Cortex of kidney (tissue), 1 donor: ENCODE measurements at places on chromosomes 4 and X.

- no peak for DNase-seq
Measured at GRCh38 chrX:80812176-80812575, 2.5 kb upstream of the BRWD3 start.

- DNase-seq, result no peak
Measured at GRCh38 chrX:9312922-9313867, 151.7 kb upstream of the TBL1X start.

GRCh38 chr4:6446538-6447451 is 25.6 kb downstream of the PPP2R2C start:
- no peak for DNase-seq

GRCh38 chrX:31334997-31335396 is 263.2 kb upstream of the FTHL17 start:
- DNase-seq, result no peak

DNA sequence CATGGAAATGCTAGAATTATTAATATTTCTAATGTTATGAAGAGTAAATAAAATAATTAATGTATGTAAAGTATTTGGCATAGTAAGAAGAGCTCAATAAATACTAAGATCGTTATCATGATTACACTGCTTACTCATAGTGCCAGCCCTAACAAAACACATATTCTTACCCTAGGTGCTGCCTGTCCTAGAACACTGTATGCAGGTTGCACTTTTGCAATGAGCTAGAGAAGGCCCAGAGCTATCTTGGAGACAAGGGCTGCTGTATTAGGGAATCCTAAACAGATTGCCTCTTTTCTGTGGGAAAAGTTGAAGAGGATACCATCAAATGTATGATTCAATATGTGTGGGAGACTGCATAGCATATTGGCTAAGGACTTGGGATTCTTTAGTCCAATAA is 48.0 kb upstream of the TMEM164 start:
- DNase-seq, result no peak

DNA sequence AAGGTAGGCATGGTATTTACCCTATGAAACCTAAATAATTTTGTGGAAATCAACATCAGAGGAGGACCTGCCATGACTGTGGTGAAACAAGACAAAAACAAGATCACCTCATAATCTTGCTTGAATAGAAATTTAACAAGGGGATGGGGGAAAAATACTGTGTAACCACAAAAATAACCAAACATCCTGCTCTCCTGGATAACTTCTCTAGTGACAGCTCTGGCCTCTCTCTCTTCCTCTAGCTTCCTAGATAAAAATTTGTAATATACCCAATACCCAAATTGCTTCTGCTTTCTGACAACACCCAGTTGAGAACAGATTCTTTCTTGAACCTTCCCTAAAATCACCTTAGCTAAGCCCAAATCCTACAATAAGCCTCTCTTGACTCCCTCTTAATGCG is 11.9 kb upstream of the TIGD2 start:
- DNase-seq, result no peak

DNA sequence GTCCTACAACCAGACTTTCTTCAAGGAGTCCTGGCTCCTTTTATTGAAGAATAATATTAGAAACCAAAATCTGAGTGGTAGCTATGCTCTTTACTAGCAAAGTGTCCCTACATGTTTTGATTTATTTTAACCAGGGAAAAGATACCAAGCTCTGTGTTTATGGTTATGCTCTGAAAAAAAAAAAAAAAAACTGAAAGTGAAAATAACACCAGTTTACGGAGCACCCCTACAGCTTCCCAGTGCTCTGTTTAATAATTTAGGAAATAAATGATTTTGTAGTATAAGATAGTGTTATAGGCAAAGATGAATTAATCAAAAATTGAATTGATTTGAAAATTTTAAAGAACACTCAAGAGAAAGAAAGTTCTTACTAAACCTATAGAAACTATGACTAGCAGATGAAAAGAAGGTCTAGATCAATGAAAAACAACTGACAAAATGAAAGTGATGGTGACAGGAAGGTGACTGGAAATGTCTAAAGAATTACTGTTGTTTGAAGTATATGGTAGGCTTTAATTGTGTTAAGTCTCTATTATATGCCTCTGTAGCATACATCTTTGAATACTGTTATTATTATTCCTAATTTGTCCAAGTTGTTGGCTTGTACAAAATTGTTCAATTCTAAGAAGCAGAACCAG is 1698.4 kb upstream of the PCDH10 start:
- DNase-seq, result no peak

- no peak for DNase-seq
Measured at GRCh38 chr4:123191728-123192127, 204.9 kb upstream of the SPRY1 start.

GRCh38 chr4:32142075-32142474 is 1421.9 kb downstream of the PCDH7 start:
- DNase-seq, result no peak

GRCh38 chrX:120446498-120446897 is 22.6 kb downstream of the LAMP2 start:
- no peak for DNase-seq

DNA sequence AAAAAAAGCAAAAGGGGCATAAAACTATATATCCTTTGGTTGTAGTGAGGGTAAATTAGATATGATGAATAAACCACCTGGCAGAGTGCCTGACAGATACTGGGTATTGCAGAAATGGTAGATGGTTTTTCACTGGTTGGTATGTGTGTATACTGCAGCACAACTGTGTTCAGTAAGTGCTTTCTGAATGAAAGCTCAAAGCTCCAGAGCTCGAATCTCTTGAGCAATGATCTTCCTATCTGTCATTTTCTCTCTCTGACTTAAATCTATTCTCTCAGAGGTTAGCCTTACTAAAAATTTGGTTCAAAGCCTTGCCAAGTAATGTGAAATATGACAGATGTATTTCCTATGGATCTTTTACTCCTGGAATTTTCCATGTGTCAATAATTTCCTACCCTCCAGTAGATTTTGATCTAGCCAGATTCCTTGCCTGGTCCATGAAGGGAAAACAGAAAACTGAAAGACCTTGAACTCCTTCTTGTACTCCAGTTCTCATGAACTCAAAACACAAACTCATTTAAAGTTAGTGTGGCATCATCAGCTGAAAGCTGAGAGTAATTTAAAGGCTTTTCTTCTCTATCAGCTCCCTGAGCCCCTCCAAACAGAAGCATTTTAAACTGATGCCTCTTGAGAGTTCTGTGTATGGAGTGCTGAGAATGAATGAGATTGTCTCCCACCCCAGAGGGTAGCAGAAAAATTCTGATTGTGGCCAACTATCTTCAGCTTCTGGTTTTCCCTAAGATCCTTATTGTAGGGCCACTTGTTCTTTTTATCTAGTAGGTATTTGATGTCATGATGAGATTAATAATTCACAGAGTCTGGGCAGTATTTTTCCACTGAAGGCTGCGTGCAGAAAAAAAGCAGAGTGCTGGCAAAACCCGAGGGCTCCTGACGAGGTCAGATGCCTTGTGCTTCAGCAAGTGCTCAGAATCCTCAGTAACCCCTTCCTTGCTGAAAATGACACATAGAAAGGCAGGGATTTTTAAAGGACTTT is 363.4 kb upstream of the BOD1L1 start:
- no peak for DNase-seq

GRCh38 chr4:148730766-148731165 is 288.6 kb upstream of the NR3C2 start:
- DNase-seq, result no peak

GRCh38 chr4:16772366-16772850 is 126.0 kb downstream of the LDB2 start:
- DNase-seq, result no peak

GRCh38 chr4:111405989-111406388 is 739.3 kb upstream of the FAM241A start:
- DNase-seq, result no peak

GRCh38 chrX:110847334-110847733 is 51.7 kb upstream of the CHRDL1 start:
- no peak for DNase-seq

- no peak for DNase-seq
Measured at GRCh38 chr4:18754180-18754579, 732.6 kb upstream of the LCORL start.

GRCh38 chr4:179692222-179692621 is 2250.0 kb upstream of the AGA start:
- no peak for DNase-seq

- no peak for DNase-seq
Measured at GRCh38 chr4:85475631-85476233, 782 bp downstream of the ARHGAP24 start.

- no peak for DNase-seq
Measured at GRCh38 chr4:44629280-44629866, 22.1 kb downstream of the YIPF7 start.

GRCh38 chr4:147220833-147221232 is 260.1 kb upstream of the EDNRA start:
- no peak for DNase-seq

GRCh38 chrX:53073115-53073586 is 9.0 kb upstream of the TSPYL2 start:
- no peak for DNase-seq

GRCh38 chr4:92307181-92307580 is 3.4 kb downstream of the GRID2 start:
- DNase-seq, result no peak
